ENCODE measurements at places on chromosomes 11 and 22.

- DNase-seq: no peak
Observed at GRCh38 chr11:64511966-64512365, 79.1 kb upstream of the SLC22A12 start.

DNA sequence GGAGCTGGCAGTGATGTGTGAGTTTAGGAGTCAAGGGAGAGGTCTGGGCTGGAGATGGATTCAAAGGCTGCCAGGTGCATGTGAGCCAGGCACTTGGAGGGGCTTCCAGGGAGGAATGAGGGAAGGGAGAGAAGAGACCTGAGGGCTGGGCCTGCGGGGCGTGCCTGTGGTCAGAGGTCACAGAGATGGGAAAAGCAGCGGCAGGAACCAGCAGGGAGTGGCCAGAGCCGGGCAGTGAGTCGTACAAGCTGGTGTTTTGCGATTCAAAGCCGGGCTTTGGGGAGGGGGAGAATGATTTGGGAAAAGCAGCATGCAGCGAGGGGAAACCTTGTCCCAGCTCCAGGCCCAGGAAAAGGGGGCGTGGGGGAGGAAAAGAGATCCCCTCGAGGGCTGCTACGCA lies 96.9 kb upstream of the RTL6 start:
- DNase-seq: no peak

DNA sequence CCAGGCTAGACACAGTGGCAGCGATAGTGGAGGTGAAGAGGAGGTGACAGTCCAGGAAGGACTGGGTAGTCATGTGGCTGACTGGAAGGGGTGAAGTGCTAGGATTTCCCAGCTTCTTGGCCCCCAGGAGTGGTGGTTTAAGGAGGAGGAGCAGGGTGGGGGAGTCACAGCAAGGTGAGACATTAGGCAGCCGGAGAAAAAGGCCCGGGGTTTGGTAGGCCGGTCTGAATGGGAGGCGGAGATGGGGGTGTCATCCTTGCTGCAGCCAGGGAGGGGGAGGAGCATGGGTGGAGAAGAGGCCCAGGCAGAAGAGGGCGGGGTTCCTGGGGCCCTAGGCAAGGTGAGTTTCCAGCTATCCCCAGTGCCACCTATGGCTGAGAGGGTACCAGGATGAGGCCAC lies 6.1 kb downstream of the SIPA1 start:
- no peak for DNase-seq

DNA sequence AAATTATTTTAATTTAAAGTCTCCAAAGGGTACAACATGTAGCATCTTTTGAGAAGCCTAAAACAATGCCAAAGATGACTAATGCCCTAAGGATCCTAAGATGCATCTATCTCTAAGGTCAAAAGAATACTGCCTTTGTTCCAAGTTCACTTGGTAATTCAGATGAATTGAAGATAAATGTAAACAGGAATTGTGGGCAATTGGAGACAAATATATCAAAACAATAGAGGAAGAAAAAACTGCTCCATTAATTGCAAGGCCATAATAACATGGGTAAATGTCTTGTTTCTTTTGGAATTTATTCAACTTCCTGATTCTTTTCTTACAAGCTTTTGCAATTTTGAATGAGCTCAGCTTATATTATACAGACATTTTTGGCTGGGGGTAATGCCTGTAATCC lies 338.6 kb downstream of the TTC28 start:
- DNase-seq: no peak
